ENCODE measurements at places on chromosomes 2 and 18. TPM values are rescaled to one million over a fixed set of nuclear protein-coding genes. Genes with fewer than 3 reads are reported as not detected.
A peak's percentile ranks its signal among the peaks of the same experiment; 100 is the strongest.

Gene OR6B2
- total RNA-seq, result not detected

GRCh38 chr2:62055724-62056336 lies 140.1 kb upstream of the B3GNT2 start:
- no peak overlapping the region for H3K4me3 ChIP-seq
- DNase-seq, result no peak
- peaks cover 18% of the 10 kb centered on the region for H3K4me1 ChIP-seq

DNA sequence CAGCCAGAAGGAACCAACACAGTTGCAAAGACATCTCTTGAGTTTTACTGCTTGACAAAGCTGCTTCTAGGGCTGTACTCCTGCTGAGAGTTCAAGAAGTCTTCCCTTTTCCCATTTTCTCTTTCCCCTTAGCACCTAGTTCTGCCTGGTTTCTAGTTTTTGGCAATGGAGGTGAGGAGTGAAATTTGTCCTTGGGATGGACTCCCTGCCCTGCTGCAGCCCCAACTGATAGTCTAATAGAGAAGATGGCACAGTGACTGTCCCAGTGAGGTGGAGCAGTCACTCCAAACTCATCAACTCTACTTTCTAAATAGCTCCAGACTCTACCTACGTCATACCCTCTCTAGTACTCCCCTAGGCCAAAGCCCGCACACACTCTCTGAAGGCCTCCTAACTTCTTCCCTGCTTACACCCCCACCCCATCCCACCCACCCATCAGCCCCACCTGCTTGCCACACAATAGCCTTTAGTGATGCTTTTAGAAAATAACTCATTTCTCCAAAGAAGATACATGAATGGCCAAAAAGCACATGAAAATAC lies 164.4 kb downstream of the DDX1 start:
- no peaks in the 10 kb centered on the region for H3K36me3 ChIP-seq
- H3K27me3 ChIP-seq, result no peaks in the 10 kb centered on the region
- H3K27ac ChIP-seq, result no peak overlapping the region

- H3K4me1 ChIP-seq, result peaks cover 9% of the 10 kb centered on the region
- no peaks in the 10 kb centered on the region for H3K36me3 ChIP-seq
- peak; percentile 41 for DNase-seq
- peaks cover 100% of the 10 kb centered on the region for H3K27me3 ChIP-seq
- no peak overlapping the region for H3K27ac ChIP-seq
- no peak overlapping the region for H3K4me3 ChIP-seq
Measured at GRCh38 chr18:22174341-22175145, 5.2 kb downstream of the GATA6 start.

Gene APOB
- total RNA-seq, result 0.34 TPM

Gene ERMN
- total RNA-seq, result 1.2 TPM

Gene LOXL3
- total RNA-seq, result 39.1 TPM

Gene TIA1
- 348 TPM for total RNA-seq

Gene RGPD4
- total RNA-seq, result 0.06 TPM

Gene PPP1R1C
- total RNA-seq, result 9.3 TPM

DNA sequence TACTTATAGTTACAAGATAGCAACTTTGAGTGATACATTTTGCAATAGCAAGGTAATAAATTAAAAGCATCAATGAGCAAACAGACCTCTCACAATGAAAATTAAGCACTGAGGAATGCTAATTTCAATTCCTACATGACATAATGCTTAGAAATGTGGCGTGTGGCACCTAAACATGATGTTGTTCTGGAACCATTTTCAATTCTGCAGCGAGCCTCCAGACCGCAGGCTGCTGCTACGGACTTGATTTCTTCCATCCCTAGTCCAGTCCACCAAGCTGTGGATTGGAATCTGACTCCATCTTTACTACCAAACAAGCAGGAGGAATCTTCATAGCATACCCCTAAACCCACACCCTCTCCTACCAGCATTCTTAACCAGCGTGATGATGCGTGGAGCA lies 58.7 kb upstream of the ZNF397 start:
- H3K36me3 ChIP-seq, result no peaks in the 10 kb centered on the region
- no peak overlapping the region for H3K27ac ChIP-seq
- H3K27me3 ChIP-seq, result no peaks in the 10 kb centered on the region
- no peak overlapping the region for H3K4me3 ChIP-seq
- peaks cover 4% of the 10 kb centered on the region for H3K4me1 ChIP-seq

DNA sequence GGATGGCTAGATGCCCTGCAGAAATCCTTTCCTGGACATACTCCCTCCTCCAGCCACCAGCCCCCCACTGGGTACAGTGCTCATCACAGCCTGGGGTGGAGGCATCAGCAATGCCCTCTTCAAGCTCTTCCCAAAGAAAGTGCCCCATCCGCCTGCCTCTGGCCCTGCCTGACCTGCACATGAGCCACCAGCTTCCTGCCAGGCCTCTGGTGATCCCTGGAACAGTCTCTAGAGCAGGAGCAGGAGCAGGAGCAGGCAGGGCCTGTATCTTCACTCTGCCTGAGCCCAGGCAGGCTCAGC lies 54.1 kb upstream of the CAB39 start:
- no peak overlapping the region for H3K27ac ChIP-seq
- H3K4me3 ChIP-seq, result no peak overlapping the region
- no peaks in the 10 kb centered on the region for H3K27me3 ChIP-seq
- no peaks in the 10 kb centered on the region for H3K36me3 ChIP-seq

DNA sequence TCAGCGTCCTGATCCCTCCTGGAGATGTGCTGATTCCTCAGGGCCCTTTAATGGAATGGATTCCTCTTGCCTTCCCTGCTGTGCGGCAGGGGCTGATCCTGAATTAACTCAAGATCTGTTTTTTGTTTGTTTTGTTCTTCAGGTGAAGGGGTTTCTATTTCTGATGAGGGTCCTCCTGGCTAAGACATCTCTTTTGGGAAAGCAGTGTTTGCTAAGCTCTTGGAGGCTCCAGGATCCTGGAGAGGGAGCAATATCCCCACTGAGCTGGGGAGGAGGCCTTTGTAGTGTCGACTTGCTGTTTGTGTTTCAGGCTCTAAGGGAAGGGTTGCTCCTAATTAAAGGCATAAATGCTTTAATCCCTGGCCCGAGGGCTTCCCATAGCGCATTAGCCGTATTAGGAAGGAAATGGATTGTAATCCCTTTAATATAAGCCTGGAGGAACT lies 65.3 kb upstream of the FOXI3 start:
- no peaks in the 10 kb centered on the region for H3K36me3 ChIP-seq
- H3K27ac ChIP-seq, result no peak overlapping the region
- peak; percentile 91 for DNase-seq
- no peak overlapping the region for H3K4me3 ChIP-seq
- H3K27me3 ChIP-seq, result peaks cover 83% of the 10 kb centered on the region

DNA sequence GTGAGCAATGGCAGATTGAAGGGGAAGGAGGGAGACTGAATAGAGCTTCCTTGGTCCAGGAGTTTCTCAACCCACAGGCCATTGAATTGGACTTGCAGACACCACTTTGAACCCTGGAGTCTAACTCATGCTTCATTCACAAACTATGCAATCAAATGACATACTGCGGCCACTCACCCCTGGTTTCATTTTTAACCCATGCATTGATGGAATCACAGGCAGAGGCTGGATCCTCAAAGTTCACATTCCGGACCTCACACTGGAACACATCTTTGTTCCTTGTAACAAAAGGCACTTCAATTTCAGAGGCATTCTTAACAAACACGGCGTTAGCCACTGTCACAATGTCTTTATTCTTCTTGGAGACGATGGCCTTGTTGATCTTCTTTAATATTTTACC lies 40.7 kb downstream of the MRPL44 start:
- H3K4me1 ChIP-seq, result no peaks in the 10 kb centered on the region
- no peaks in the 10 kb centered on the region for H3K36me3 ChIP-seq
- no peak overlapping the region for H3K27ac ChIP-seq

Gene ZFAND2B
- 13.6 TPM for total RNA-seq

GRCh38 chr2:218648088-218648786 lies 11.2 kb downstream of the ZNF142 start:
- no peaks in the 10 kb centered on the region for H3K4me1 ChIP-seq
- H3K27ac ChIP-seq, result no peak overlapping the region
- DNase-seq, result peak; percentile 61
- peaks cover 4% of the 10 kb centered on the region for H3K36me3 ChIP-seq
- H3K4me3 ChIP-seq, result no peak overlapping the region

DNA sequence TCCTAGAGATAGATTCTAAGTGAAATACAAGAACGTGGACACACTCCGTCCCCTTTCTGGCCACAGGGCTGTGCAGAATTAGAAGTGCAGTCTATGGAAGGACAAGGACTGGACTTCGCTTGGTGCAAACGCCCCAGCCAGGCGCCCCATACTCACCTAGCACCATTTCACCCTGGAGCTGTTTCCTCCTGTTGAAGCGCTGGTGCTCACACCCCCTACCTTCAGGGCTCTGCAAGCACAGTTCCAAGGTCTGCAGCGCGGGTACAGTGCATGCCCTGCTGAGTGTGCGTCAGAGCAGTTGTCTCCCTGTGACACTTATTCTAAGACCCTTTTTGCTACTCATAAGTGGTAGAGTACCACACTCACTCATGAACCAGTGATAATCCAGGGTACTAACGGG lies 3.0 kb downstream of the HPCAL1 start:
- peaks cover 58% of the 10 kb centered on the region for H3K27me3 ChIP-seq
- H3K27ac ChIP-seq, result no peak overlapping the region
- DNase-seq, result peak; percentile 50
- H3K4me3 ChIP-seq, result no peak overlapping the region
- H3K36me3 ChIP-seq, result no peaks in the 10 kb centered on the region

DNA sequence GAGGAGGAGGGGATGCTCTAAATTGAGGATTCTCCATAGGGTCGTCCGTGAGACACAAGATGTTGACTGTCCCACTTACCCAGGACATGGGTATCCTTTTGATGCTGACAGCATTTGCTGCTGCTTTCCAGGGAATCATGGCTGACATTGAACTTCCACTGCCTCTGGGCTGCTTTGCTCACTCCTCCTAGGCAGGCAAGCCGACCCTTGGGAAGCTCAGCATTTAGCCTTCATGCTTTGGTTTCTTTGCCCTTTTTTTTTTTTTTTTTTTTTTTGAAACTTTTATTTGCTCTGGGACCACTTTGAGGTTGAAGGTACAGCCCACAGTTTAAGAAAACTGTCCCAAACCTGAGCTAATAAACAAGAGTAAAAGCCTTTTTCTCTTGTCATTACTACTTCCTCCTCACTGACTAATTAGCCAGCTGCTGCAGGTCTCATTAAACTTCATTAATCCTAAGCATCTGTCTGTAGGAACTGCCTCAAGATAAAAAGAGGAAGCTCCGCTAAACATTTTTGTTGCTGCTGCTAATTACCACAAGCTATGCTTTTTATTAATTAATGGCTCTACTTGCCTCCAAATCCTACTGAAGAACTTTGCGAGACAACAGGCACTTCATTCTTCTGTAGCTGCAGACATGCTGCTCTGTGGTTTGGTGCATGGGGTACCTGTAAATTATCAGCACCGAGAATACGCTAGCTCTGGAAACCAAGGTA lies 125.4 kb downstream of the SPTBN1 start:
- no peak overlapping the region for H3K4me3 ChIP-seq
- H3K36me3 ChIP-seq, result no peaks in the 10 kb centered on the region
- H3K27me3 ChIP-seq, result no peaks in the 10 kb centered on the region
- H3K27ac ChIP-seq, result no peak overlapping the region
- peaks cover 25% of the 10 kb centered on the region for H3K4me1 ChIP-seq

Gene CTAGE1
- not detected for total RNA-seq

- no peaks in the 10 kb centered on the region for H3K27me3 ChIP-seq
- peak overlapping the region; percentile 25 for H3K4me3 ChIP-seq
- peaks cover 36% of the 10 kb centered on the region for H3K4me1 ChIP-seq
- peak overlapping the region; percentile 98 for H3K27ac ChIP-seq
- DNase-seq, result peak; percentile 81
Measured at GRCh38 chr18:62877411-62878221, 162.3 kb downstream of the PHLPP1 start.

DNA sequence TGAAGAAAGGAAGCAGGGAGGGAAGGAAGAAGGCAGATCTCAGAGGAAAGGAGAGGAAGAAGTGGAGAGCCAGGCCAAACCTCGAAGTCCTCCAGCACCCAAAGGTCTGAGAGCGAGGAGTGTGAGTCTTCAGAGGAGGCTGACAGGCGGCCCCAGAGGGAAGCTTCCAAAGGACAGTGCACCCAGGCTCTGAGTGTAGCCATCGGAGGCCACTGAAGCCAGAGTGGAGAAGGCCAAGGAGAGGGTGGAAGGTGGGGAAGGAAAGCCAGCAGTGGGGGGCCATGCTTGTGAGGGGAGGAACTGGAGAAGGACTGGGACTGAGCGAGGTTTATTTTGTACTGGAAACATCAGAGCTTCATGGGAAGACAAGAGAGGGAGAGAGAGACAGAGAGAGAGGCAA lies 6.0 kb downstream of the ATP6V1B1 start:
- H3K36me3 ChIP-seq, result no peaks in the 10 kb centered on the region
- no peak overlapping the region for H3K4me3 ChIP-seq
- H3K27me3 ChIP-seq, result peaks cover 67% of the 10 kb centered on the region
- no peak for DNase-seq

Gene FBLN7
- total RNA-seq, result 18.4 TPM

DNA sequence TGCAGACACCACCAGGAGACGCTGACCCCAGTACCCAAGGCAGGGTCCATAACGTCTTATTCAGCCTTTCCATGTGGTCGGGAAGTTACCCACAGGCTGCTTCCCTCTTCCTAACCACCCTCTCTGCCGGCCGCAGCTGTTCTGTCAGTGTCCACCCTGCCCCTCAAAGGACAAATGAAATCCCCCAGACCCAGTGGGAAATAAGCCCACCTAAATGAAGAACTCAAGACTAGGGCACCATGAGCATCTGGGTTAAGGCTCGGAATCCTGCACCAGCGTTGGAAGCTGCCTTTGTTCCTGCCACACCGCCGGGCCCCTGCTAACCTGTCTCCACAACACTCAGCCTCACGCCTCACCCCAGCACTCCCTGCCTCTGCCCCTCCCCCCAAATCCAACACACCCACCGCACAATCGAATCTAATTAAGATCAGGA lies 21.7 kb downstream of the BCL11A start:
- peaks cover 55% of the 10 kb centered on the region for H3K4me1 ChIP-seq
- peak; percentile 72 for DNase-seq
- H3K27ac ChIP-seq, result no peak overlapping the region
- no peaks in the 10 kb centered on the region for H3K36me3 ChIP-seq
- H3K4me3 ChIP-seq, result peak overlapping the region; percentile 12

DNA sequence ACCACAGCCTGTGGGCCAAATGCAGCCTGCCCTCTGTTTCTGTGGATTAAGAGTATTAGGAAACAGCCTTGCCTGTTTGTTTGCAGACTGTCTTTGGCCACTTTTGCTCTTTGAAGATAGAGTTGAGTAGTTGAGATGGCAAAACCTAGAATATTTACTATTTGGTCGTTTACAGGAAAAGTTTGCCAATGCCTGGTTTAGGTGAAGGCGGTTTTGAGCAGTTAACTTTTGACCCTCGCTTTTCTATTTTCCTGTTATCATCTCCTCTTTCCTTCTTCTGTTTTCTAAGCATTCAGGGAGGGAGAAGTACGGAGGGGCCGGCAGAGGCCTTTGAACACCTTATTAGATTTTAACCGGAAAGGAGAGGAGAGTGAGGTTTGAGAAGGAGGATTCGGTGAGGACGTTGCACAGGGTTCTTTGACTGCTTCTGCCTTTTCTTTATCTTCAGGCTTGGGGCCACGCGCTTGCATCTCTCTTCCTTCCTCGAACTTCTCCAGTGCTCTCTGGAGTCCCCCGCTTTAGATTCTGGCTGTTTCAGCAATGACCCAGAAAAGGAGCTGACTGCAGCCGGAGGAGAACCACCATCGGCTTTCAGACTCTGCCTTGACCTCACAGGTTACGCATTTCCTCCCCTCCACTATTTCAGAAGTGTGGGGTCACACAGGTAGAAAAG lies 39.2 kb downstream of the IL1R2 start:
- no peak overlapping the region for H3K27ac ChIP-seq
- no peak overlapping the region for H3K4me3 ChIP-seq
- H3K36me3 ChIP-seq, result no peaks in the 10 kb centered on the region
- no peaks in the 10 kb centered on the region for H3K4me1 ChIP-seq
- no peaks in the 10 kb centered on the region for H3K27me3 ChIP-seq

- no peak overlapping the region for H3K4me3 ChIP-seq
- no peaks in the 10 kb centered on the region for H3K4me1 ChIP-seq
- H3K36me3 ChIP-seq, result no peaks in the 10 kb centered on the region
- no peaks in the 10 kb centered on the region for H3K27me3 ChIP-seq
- H3K27ac ChIP-seq, result no peak overlapping the region
Measured at GRCh38 chr2:239893236-239893515, 132.0 kb downstream of the NDUFA10 start.

All from neural progenitor cell (in vitro differentiated cells).